ENCODE measurements at places on chromosomes 11 and 22.

GRCh38 chr11:10686311-10686710 lies 7.2 kb downstream of the IRAG1 start:
- no peak for DNase-seq

- no peak for DNase-seq
Measured at GRCh38 chr11:6268820-6269219, 9.2 kb downstream of the CCKBR start.

GRCh38 chr11:115081972-115082371 lies 403.6 kb downstream of the NXPE2 start:
- no peak for DNase-seq

DNA sequence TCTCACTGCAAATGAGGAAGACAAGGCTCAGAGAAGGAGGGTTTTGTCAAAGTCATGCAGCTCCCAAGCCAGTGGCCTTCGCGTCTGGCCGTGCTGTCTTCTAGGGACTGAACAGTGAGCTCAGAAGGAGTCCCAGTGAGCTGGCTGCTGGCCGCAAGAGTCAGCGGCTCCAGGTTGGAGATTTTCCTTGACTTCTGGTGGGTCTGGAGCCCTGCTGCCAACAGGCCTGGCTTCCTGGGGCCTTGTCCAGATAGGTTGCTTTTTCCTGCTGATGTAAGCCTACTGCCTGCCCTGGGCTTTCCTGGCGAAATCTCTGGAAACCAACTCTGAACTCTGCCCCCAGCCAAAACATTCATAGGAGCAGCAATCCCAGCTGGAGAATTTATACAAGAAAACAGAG lies 272.7 kb upstream of the CADM1 start:
- DNase-seq, result no peak

GRCh38 chr11:71979602-71980001 lies 19.1 kb upstream of the IL18BP start:
- peak; percentile 58 for DNase-seq

DNA sequence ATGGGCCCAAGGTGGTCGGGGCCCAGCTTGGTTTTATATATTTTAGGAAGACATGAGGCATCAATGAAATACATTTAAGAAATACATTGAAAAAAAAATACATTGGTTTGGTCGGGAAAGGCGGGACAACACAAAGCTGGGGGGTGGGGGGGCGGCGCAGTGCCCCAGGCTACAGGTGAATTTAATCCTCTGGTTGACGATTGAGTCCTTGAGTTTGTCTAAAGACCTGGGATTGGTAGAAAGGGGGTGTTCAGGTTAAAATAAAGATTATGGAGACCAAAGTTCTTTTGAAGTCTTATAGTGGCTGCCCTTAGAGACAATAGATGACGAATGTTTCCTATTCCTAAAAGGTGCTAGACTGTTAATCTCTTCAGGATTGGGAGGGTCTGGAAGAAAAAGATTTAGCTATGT lies 3.1 kb downstream of the IFITM1 start:
- DNase-seq, result no peak

- DNase-seq, result no peak
Measured at GRCh38 chr11:96092511-96092910, 168.6 kb upstream of the MTMR2 start.

- DNase-seq, result no peak
Measured at GRCh38 chr11:119806064-119806915, 77.3 kb upstream of the NECTIN1 start.

- DNase-seq, result no peak
Measured at GRCh38 chr11:10388101-10388500, 67.0 kb upstream of the AMPD3 start.

- no peak for DNase-seq
Measured at GRCh38 chr11:119295178-119295577, 21.8 kb downstream of the MCAM start.

DNA sequence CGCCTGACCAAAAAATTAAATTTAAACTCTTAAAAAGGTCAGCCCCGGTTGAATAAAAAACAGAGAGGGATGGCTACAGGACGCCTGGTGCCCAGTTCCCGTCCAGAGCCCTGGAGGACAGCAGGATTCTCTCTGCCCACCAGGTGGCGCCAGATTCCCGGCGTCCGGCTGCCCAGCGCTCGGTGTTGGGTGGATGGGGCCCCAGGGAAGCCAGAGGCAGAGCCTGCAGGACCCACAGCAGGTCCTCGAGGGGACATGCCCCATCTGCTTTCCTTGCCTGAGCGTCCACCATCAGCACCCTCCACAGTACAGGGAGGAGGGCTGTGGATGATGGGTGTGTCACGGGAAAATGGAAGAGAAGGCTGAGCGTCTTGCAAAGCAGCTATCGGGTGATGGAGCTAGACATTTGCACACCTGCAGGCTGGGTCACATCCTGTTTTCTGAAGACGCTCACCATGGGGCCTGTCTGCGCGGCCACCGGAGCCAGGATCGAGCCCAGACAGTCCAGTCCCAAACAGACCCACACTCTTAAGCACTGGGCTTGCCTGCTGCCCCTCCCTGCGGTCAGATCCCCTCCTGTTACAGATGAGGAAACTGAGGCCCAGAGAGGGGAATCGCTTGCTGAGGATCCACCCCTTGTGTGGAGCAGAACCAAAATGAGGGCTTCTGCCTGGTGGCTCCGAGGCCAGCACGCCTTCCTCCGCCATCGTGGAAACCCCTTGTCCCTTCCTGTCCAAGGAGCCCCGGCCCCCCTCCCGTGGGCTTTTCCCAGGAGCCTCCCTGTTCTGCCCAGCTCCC lies 18.5 kb upstream of the CBX7 start:
- DNase-seq, result peak; percentile 83

DNA sequence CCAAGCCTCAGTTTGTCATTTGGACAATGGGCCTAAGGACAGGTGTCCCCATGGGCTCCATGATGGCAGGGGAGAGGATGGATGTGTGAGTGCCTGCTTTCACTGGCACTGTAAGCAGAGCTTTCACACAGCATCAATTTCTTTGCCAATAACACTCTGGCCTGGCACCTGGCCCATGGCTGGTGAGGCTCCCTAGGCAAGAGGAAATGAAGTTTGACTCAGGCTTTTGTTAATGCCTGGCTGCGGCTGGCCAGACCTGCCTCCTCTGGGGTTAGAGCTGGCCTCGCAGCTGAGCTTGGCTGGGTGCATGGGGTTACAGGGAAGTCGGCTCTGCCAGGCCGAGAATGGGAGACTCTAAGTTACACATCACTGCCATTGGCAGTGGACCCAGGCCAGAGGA lies 30.0 kb upstream of the SEZ6L start:
- peak; percentile 43 for DNase-seq

- no peak for DNase-seq
Measured at GRCh38 chr11:112735470-112735869, 225.8 kb upstream of the NCAM1 start.

DNA sequence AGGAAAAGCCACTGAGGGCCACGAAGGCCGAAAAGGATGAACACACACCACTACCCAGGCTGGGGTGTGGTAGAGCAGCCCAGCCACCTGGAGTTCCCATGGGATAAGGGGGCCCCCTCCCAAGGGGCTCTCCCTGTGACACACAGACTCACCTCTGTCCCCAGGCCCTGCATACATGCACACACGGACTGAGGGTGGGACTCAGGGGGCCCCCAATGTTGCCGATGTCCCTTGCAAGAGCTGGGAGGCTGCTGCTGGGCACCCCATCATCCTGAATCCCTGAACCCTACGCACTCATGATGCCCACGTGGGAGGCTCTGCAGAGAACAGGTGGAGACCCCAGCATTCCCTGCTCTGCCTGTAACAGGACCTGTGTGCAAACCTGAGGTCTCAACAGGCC lies 14.5 kb downstream of the SHANK2 start:
- DNase-seq, result no peak

GRCh38 chr11:19281041-19281440 lies 40.3 kb upstream of the E2F8 start:
- DNase-seq, result no peak

GRCh38 chr11:726278-727220 lies 20.5 kb downstream of the EPS8L2 start:
- no peak for DNase-seq

DNA sequence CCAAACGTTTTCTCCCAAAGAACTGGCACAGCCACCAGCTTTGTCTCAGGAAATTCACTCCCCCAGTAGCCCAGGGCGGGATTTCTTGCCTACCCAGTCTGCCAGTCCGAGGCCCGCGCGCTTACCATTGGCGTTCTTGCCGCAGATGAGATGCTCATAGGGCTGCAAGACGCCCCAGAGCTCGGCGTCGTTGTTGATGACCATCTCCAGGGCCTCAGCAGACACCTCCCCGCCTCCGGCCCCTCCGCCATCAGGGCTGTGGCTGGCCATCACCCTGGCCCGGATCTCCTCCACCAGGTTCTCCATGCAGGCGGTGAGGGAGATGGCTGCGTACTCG lies 1.3 kb downstream of the ABTB2 start:
- no peak for DNase-seq

GRCh38 chr11:117817368-117818040 lies 7.0 kb downstream of the FXYD2 start:
- DNase-seq, result peak; percentile 85

DNA sequence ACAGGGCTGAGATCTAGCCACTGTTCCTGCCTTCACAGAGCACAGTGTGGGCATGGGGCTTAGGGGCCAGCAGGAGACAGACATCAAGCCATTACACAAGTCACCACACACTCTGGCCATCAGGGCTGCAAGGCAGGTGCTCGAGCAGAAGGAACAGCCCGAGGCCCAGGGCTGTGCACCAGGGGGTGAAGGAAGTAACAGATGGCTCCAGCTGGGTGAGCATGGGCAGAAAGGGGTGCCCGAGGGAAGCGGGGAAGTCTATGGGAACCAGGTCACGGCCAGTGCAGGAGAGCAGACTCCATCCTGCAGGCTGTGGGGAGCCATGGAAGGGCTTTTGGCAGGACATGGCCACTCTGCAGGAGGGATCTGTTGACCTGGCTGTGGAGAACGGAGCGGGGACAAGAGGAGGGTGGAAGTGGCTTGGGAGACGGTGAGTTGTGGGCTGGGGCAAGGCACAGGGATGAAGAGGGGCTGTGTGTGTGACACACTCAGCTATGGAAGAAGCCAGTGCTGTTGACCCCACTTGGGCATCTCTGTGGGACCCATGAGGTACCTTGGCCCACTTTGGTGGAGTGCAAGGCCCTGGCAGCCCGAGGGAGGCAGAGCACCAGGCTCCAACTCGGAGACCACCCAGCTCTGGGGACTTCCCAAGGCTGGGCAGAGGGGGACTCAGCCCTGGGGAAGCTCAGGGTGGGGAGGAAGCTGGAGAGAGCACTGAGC lies 3.6 kb downstream of the C11orf68 start:
- DNase-seq, result no peak

DNA sequence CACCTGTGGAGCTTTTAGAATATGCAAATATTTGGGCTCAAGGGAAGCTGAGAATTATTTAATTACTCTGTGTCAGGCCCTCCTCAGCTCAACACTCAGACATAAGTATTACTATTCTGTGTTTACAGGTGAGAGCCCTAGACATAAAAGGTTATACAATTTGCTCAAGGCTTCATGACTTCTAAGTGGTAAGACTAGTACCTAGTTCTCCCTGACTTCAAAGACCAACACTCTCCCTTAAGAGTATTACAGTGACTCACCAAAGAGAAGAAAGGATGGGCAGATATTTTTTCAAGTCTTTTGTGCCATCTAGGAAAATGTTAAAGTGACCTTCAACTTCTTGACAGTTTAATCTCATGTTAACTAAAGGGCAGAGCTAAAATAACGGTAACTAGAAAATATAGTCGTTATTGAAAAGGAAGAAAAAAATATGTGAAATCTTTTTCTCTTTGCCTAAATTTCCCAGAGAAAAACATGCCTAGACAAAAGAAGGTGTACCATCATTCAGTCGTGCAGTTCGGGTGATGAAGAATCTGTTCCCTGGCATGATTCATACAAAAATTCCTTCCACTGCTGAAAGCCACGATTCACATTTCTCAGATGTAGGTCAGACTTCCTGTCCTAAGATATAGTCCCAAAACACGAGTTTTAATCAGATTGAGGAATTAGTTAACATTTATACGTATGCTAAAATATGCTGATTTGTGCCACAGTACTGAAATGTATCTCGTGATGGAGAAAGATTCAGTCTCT lies 849.1 kb upstream of the API5 start:
- DNase-seq, result no peak

DNA sequence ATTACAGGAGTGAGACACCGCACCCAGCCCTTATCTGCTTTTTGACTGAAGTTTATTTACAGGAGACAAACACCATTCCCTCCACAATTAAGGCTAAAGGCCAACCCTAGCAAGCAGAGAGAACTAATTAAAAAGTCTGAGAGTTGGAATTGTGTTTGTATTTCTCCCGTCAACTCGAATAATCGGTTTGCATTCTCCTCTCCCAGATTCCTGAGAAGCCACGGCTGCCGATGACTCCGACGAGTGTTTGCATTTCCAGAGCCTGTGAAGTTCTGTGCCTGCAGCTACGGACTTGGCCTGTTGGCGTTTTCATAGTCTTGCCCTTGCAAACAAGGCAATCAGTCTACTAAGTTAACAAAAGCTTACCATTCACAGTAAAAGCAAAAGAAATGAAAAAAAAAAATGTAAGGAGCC lies 73.2 kb upstream of the NUP50 start:
- DNase-seq, result no peak

DNA sequence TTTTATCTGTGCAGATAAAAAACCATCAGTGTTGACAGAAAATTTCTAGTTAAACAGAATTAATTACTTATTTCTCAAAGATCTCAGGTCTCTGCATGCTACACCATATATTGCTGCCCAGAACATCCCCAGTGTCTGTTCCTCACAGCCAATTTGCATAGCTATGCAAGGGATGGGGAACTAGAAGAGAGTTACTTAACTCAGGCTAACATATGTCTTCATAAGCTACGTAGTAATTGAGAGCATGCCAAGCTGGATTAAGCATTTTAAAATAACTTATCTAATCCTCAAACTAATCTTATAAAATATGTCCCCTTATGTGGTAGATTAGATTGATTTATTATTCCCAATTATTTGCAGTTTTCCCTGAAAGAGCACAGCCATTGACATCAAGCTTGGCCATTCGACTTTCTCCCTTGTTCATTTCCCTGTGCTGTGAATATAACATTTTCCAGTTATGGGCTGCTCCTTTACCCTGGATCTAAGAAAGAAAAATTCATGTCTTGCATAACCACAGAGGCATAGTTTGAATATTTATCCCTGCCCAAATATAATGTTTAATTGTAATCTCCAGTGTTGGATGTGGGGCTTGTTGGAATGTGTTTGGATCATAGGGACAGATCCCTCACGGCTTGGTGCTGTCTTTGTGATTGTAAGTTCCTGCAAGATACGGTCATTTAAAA lies 69.1 kb downstream of the C11orf87 start:
- no peak for DNase-seq

GRCh38 chr11:114566276-114566675 lies 6.6 kb upstream of the NXPE1 start:
- no peak for DNase-seq

GRCh38 chr11:102850973-102851745 lies 7.8 kb upstream of the MMP3 start:
- DNase-seq, result no peak

DNA sequence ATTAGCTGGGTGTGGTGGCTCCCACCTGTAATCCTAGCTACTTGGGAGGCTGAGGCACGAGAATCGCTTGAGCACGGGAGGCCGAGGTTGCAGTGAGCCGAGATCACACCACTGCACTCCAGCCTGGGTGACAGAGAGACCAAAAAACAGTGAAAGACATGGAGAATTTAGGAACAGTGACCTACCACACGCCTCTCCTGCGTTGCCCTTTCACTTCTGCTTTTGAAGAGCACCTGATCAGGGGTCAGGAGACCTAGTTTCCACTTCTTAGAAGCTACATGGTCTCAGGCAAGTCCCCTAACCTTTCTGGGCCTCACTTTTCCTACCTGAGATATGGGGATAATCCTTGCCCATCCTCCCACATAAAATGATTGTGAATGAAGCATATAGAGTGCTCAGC lies 12.2 kb downstream of the SLC35C1 start:
- no peak for DNase-seq

GRCh38 chr11:123020968-123021367 lies 39.3 kb upstream of the BSX start:
- peak; percentile 13 for DNase-seq

- DNase-seq, result no peak
Measured at GRCh38 chr22:37243402-37244113, 511 bp downstream of the RAC2 start.

Measured in midbrain (tissue), 1 donor.